ENCODE measurements at places on chromosomes 2 and 18.

DNA sequence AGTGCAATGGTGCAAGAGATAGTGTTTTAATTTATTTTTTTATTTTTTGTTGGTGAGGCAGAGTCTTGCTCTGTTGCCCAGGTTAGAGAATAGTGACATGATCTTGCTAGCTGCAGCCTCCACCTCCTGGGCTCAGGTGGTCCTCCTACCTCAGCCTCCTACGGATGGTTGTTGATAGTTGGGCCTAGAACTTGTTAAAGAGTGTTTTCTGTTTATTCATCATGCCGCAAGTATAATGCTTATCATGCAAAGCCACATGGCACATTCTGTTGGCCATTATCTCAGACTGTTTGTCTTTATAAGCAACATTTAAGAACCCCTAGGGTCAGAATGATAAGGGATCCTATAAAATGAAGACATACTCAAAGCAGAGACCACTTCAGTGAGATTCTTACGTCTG is 1.7 kb downstream of the UGGT1 start:
- DNase-seq: no peak

DNA sequence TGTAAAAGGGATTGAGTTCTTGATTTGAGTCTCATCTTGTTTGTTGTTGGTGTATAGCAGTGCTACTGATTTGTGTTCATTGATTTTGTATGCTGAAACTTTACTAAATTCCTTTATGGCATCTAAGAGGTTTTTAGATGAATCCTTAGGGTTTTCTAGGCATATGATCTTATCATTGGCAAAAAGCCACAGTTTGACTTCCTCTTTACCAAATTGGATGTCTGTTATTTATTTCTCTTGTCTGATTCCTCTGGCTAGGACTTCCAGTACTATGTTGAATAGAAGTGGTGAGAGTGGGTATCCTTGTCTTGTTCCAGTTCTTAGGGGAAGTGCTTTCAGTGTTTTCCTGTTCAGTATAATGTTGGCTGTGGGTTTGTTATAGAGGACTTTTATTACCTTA is 4.8 kb downstream of the ANKAR start:
- DNase-seq: no peak

GRCh38 chr18:332007-332406 is 64.2 kb upstream of the THOC1 start:
- DNase-seq: no peak

GRCh38 chr2:67854103-67854743 is 208.6 kb downstream of the C1D start:
- DNase-seq: no peak

- DNase-seq: no peak
These were observed 177.3 kb upstream of the ST6GAL2 start for GRCh38 chr2:107063228-107063627.

DNA sequence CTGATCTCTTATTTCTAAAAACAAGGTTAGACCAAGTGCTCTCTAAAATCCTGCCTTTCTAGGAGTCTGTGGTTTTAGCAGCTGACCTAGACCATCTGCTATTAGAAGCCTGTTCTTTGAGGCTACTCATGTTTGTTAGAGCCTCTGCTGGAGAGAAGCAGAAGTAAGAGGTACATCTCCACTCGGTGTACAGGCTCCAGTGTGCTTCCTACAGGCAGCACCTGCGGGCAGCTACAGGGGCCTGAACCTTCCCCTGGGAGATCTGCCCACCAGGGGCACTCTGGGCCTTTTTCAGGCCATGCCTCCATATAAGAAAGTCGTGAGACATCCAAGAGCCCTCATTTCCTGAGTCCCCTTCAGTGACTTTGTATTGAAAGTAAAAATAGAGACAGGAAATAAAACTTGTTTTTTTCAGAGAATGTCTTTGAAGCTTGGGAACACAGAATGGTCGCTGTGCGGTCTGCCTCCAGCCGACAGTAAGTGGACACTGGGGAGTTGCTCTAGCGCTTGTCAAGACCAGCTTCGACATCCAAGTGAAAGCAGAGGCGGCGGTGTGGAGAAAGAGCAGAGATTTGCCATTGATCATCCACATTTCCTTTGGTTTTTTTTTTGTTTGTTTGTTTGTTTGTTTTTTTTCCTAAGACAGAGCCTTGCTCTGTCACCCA is 31.7 kb downstream of the ONECUT2 start:
- DNase-seq: no peak

DNA sequence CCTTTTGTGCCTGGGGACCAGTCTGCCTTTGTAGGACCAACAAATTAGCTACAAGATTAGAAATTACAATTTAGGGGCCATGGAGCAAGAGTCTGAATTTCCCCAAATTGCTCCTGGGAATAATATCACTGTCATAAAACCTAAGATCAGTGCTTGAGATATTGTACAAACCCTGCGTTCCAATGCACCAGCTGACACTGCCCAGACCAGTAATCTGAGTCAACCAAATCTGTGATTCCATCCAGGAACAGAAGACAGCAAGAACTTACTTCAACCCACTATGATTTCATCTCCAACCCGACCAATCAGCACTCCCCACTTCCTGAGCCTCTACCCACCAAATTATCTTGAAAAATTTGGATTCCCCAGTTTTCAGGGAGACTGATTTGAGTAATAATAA is 1305.0 kb upstream of the NRXN1 start:
- DNase-seq: no peak

- DNase-seq: no peak
These were observed 341.8 kb downstream of the ALK start for GRCh38 chr2:29579495-29580169.

GRCh38 chr2:34093790-34094189 is 494.7 kb upstream of the FAM98A start:
- DNase-seq: no peak

- no peak for DNase-seq
These were observed 21.1 kb downstream of the HDAC4 start for GRCh38 chr2:239379641-239380170.

DNA sequence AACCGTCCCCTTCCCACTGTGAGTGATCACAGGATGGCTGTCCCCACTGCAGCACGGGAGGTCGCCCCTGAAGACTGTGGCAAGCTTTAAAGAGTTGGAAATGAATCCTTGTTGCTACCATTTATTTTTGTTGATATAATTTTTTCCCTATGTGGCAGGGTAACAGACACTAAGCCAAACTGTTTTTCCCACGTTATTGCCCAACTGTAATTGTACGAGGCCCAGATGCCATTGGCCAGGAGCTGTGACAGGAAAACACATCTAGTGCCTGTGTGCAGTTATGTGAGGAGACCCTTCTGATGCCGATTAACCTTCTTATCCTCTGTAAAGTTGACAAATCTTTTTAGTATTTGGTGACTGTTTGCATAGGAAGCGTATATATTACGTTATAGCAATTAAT is 44.2 kb downstream of the MRPS9 start:
- DNase-seq: no peak

DNA sequence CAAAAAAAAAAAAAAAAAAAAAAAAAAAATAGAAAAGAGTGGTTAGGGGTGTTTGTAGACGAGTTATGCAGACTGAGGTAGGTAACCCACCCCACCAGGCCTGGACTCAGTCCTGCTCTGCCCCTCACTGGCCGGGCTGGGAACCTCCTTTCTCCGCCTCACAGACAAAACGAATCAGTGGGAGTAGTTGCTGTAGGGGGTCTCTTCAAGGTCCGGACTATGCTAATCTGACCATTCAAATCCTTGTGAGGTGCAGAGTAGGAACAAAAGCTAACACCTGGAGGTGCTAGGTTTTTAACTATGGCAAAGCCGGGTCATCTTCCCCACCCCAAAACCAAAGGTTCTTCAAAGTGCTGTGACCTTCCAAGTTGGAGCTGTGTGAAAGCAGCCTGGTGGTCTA is 223.7 kb downstream of the SLC4A3 start:
- no peak for DNase-seq

- no peak for DNase-seq
These were observed 49.1 kb upstream of the CALCRL start for GRCh38 chr2:187497140-187497539.
